ENCODE measurements at places on chromosomes 1 and 21.

DNA sequence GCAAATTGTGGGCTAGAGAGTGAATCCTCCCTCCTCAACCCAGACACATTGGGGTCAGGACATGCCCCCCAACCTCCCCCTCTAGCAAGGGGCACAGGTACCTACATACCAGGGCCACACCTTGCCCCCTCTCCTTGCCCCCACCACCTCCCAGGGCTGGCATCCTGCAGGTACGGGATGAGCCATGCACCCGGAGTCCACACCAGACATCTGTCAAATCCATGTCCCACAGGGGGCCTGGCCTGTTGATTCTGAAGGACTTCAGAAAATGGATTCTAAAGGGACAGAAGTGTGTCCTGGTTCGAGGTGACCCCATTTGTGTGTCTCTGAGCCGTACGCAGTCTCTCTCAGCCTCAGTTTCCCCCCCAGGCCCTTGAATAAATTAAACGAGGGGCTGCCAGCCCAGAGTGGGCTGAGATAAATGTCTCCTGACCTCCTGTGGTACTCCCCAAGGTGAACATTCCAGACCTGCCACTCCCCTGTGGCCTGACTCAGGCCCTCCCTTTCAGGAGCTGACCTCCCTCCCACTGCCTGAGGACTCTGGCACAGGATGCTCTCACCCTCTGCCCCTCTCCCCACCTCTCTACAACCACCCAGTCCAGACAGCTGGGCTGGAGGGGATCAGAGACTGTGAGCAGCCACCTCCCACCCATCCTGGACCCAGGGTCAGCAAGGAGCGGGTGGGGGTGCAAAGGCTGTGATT, 94.5 kb downstream of the EPHB2 start:
- DNase-seq: no peak

GRCh38 chr1:118366286-118366685, 181.3 kb upstream of the SPAG17 start:
- no peak for DNase-seq

- DNase-seq: no peak
These were observed 22.7 kb upstream of the GNG12 start for GRCh38 chr1:67855961-67856360.

- DNase-seq: no peak
These were observed 83.1 kb upstream of the SOD1 start for GRCh38 chr21:31576428-31576827.

GRCh38 chr1:223831755-223832636, 13.8 kb downstream of the TP53BP2 start:
- no peak for DNase-seq

Measured in stimulated activated CD4-positive, alpha-beta T cell treated with anti-CD3 and anti-CD28 coated beads, TNF-alpha, amount 100 ng/mL, for 48 hours (primary cell).